ENCODE measurements at places on chromosomes 1 and 21. TPM values are rescaled to one million over a fixed set of nuclear protein-coding genes. Genes with fewer than 3 reads are reported as not detected.

GRCh38 chr1:188433425-188433824 is 1604.7 kb downstream of the PLA2G4A start:
- no peak overlapping the region for H3K27ac ChIP-seq
- no peak overlapping the region for H3K4me3 ChIP-seq
- no peaks in the 10 kb centered on the region for H3K27me3 ChIP-seq

GRCh38 chr1:184660462-184661191 is 94.0 kb downstream of the EDEM3 start:
- H3K4me1 ChIP-seq = peaks cover 6% of the 10 kb centered on the region
- no peak overlapping the region for H3K27ac ChIP-seq
- no peaks in the 10 kb centered on the region for H3K36me3 ChIP-seq
- no peak overlapping the region for H3K4me3 ChIP-seq
- DNase-seq = no peak

GRCh38 chr1:100671601-100672000 is 47.9 kb upstream of the VCAM1 start:
- H3K27me3 ChIP-seq = no peaks in the 10 kb centered on the region
- H3K27ac ChIP-seq = no peak overlapping the region
- no peaks in the 10 kb centered on the region for H3K4me1 ChIP-seq
- DNase-seq = no peak
- no peak overlapping the region for H3K4me3 ChIP-seq

GRCh38 chr21:45470087-45470515 is 65.1 kb downstream of the COL18A1 start:
- no peaks in the 10 kb centered on the region for H3K36me3 ChIP-seq
- H3K27me3 ChIP-seq = no peaks in the 10 kb centered on the region
- H3K4me1 ChIP-seq = peaks cover under 1% of the 10 kb centered on the region
- no peak for DNase-seq

DNA sequence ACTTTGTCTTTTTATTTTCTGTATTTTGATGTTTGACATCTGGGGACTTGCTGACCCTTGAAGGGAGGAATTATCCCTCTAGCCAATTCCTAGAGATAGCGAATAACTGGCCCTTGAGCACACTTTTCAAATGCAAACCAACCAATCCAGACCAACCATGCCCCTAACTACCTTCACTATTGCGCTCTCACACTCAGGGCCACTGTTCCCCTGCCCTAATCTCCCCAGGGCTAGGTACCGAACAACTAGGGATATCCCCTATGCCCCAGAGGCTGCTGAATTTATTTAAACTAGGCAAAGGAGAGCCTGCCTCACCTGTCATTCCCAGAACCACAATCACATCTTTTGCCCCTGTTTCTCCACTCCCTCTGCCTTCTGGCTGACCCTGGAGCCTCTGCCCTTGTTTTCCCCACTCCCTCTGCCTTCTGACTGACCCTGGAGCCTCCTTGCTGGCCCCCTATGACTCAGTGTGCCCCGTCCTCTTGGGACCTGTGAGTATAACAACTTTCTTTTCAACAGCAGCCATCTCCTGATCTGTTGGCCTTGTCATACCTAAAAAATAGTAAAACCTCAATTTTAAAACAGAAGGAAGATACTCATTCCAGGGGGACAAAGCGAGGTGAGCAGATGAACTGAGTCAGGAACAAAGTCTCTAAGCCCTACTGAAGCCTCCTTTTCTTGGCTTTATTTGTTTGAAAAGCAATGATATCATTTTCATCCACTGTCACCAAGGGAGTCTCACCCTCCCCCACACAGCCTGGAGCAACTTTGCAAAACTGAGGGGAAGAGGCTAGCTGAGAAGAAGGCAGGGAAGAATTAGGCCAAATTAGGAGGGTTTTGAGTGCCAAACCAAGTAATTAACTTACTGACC is 115.5 kb downstream of the NMNAT2 start:
- no peak for DNase-seq
- H3K4me3 ChIP-seq = no peak overlapping the region
- H3K36me3 ChIP-seq = no peaks in the 10 kb centered on the region
- no peaks in the 10 kb centered on the region for H3K27me3 ChIP-seq
- H3K4me1 ChIP-seq = peaks cover 10% of the 10 kb centered on the region

DNA sequence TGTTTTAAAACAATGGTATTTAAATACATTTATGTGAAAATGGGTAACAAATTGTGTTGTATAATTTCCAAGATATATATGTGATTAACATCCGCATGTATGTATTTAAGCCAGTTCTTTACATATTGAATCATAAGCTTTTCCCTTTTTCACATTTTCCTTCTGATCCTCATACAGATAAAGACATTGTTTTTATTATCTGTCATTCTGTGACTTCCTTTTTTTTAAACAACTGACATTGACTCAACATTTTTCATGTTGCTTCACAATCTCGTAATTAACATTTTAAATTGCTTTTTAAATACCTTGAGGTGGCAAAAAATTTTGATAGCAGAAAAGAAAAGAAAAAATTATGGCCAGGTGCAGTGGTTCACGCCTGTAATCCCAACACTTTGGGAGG is 1.4 kb downstream of the STXBP3 start:
- H3K27ac ChIP-seq = no peak overlapping the region
- no peaks in the 10 kb centered on the region for H3K27me3 ChIP-seq
- no peak for DNase-seq
- H3K36me3 ChIP-seq = peaks cover 4% of the 10 kb centered on the region

The FLG2 gene
- polyA plus RNA-seq = not detected

The LRRC3 gene
- polyA plus RNA-seq = 0.46 TPM

GRCh38 chr1:174841747-174842146 is 158.0 kb upstream of the CACYBP start:
- H3K4me3 ChIP-seq = no peak overlapping the region
- DNase-seq = peak; percentile 6
- no peaks in the 10 kb centered on the region for H3K36me3 ChIP-seq
- no peak overlapping the region for H3K27ac ChIP-seq
- H3K27me3 ChIP-seq = no peaks in the 10 kb centered on the region

DNA sequence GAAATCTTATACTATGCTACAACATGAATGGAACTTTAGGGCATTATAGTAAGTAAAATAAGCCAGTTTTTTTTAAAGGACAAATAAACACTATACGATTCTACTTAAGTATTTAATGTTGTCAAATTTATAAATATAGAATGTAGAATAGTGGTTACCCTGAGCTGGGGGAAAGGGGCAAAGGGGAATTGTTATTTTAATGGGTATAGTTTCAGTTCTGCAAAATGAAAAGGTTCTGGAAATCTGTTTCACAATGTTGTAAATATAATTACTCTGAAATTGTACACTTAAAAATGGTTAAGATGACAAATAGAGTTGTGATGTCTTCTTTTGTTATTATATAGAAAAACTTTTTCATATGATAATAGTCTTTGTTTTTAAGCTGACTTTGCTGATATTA is 366.3 kb downstream of the MRPL39 start:
- H3K27ac ChIP-seq = no peak overlapping the region
- no peaks in the 10 kb centered on the region for H3K4me1 ChIP-seq
- no peak overlapping the region for H3K4me3 ChIP-seq
- no peaks in the 10 kb centered on the region for H3K27me3 ChIP-seq

DNA sequence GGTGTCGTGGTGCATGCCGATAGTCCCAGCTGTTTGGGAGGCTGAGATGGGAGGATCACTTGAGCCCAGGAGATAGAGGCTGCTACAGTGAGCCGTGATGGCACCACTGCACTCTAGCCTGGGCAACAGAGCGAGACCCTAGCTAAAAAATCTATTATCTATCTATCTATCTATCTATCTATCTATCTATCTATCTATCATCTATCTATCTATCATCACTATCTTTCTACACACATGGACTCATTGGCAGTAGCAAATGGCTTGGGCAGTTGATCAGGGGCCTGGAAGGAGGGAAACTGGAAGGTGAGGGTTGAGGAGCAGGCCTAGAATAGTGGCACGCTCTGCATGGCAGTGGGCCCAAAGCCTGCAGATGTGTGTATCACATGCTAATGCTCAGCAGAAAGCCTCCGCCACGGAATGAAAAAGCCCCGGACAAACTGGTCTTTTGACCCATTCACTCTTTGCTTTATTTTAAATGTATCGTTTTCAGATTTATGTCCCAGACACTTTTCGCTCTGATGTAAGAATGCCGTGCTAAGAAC is 7.3 kb upstream of the HUNK start:
- no peak overlapping the region for H3K4me3 ChIP-seq
- no peak overlapping the region for H3K27ac ChIP-seq
- no peaks in the 10 kb centered on the region for H3K36me3 ChIP-seq
- H3K4me1 ChIP-seq = no peaks in the 10 kb centered on the region

DNA sequence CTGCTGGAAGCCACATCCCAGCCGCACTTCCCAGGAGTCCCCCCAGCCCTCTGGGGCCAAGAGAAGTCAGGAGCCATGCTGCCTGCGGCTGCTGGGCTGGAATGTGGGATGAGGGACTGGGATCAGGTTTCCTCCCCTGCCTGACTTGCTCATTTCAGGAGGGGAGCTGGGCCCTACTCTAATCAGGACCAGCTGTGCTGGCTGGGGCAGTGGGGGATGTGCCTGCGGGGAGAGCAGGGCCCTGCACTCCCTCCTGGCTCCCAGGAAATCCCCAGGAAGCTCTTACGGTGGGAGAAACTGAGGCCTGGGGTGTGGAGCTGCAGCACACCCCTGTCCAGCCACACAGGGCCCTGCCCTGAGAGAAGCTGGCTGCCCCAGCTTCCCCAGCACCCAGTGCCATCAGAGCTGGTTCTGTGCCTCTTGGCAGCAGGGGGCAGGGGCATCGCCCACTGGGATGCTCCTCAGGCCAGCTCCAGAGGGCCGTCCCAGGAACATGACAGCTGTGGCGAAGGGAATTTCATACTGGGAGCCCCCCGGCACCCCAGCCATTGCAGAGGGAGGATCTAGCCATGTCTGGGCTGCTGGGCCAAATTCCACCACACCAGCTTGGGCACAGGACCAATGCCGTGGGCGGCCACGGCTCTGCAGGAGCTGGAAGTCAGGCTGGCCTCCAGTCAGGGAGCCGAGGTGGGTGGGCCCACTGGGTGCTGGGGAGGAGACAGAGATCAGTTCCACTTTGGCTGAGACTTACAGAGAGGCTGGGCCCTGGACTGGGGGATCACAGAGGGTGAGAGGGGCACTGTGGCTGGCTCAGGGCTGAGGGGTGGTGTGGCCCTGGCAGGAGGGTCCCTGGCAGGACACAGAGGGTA is 21.3 kb upstream of the PRSS38 start:
- DNase-seq = peak; percentile 4
- no peaks in the 10 kb centered on the region for H3K27me3 ChIP-seq
- no peaks in the 10 kb centered on the region for H3K4me1 ChIP-seq
- no peaks in the 10 kb centered on the region for H3K36me3 ChIP-seq
- H3K4me3 ChIP-seq = no peak overlapping the region

The RGS13 gene
- 0.20 TPM for polyA plus RNA-seq

GRCh38 chr1:113677250-113678158 is 81.8 kb downstream of the PHTF1 start:
- no peaks in the 10 kb centered on the region for H3K4me1 ChIP-seq
- H3K27ac ChIP-seq = no peak overlapping the region
- no peak overlapping the region for H3K4me3 ChIP-seq
- DNase-seq = peak; percentile 39
- no peaks in the 10 kb centered on the region for H3K36me3 ChIP-seq

The TRMT1L gene
- 9.9 TPM for polyA plus RNA-seq

All from B cell (primary cell).